Thymus (tissue), 14 donors: ENCODE measurements at places on chromosomes 13 and 19. TPM values are rescaled to one million over a fixed set of nuclear protein-coding genes. Genes with fewer than 3 reads are reported as not detected.

- no peak for DNase-seq
These were observed 10.0 kb downstream of the SIGLEC12 start for GRCh38 chr19:51491586-51491985.

The GRK1 gene
- 0.11 TPM for polyA plus RNA-seq

- peak; percentile 21 for DNase-seq
These were observed 651 bp downstream of the GAPDHS start for GRCh38 chr19:35533822-35534392.

The MCF2L gene
- 28.6 TPM for polyA plus RNA-seq

DNA sequence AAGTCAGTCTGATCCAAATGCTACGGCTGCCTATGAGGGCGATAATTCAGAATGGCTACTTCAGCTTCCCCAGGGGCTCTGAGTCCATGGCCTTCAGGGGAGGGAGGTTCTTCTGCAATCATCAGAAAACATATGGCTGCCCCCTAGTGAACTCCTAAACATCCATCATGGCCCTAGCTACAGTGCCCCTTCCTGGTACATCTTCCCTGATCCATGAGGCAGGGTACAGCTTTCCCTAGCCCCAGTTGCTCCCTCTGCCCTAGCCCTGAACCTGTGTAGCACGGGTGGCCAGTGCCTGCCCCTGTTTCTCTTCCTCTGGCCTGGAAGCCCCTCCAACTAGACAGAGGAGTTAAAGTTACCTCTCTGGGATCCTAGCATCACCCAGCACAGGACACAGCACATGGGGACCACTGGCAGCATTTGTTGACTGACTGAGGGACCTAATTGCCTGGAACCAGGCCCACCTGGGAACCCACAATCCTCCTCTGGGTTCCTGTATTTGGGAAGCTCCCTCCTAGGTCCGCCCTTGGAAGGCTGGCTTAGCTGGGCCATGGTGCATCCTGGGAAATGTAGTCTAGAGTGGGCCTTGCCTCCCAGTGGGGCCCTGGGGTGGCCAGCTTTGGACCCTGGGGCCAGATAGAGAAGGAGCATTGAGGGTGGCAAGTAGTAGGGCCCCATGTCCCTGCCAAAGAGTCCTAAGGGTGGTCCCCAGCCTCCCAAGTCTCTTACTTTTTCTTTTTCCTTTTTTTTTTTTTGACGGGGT is 17.7 kb upstream of the SEMA6B start:
- DNase-seq: no peak

- no peak for DNase-seq
These were observed 156.4 kb upstream of the FREM2 start for GRCh38 chr13:38530492-38530891.

DNA sequence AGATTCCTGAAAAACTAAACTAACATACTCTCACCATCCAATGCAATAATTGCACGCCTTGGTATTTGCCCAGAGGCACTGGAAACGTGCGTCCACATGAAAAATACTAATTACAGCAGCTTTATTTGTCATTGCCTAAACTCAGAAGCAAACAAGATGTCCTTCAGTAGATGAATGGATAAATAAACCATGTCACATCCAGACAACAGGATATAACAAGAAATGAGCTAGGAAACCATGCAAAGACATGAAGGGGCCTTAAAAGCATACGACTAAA is 25.0 kb downstream of the ELL start:
- DNase-seq: no peak

DNA sequence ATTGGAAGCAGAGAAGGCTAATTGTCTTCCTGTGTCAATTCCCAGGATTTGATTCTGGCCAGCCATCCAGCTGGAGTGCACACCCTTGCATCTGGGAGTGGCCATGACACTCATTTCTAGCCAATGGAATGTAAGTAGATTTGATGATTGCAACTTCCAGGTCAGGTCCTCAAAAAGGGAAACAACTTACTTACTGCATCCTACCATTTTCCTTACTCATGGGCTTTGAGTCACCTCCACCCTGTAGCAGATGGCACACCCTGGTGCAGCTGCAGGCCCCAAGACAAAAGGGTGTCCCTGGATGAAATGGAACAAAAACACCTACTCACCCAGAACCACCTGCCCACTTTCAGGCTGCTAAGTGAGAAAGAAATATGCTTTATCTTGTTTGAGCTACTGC is 27.3 kb upstream of the MPHOSPH8 start:
- DNase-seq: no peak

GRCh38 chr19:16060294-16060693 is 16.0 kb upstream of the TPM4 start:
- no peak for DNase-seq

GRCh38 chr19:13483215-13483614 is 23.1 kb downstream of the CACNA1A start:
- DNase-seq: no peak

- no peak for DNase-seq
These were observed 93.7 kb downstream of the TRPC4 start for GRCh38 chr13:37775871-37776270.

The SELENOV gene
- polyA plus RNA-seq: not detected
